Left lung (tissue), 14 donors: ENCODE measurements at places on chromosomes 7 and 10.

DNA sequence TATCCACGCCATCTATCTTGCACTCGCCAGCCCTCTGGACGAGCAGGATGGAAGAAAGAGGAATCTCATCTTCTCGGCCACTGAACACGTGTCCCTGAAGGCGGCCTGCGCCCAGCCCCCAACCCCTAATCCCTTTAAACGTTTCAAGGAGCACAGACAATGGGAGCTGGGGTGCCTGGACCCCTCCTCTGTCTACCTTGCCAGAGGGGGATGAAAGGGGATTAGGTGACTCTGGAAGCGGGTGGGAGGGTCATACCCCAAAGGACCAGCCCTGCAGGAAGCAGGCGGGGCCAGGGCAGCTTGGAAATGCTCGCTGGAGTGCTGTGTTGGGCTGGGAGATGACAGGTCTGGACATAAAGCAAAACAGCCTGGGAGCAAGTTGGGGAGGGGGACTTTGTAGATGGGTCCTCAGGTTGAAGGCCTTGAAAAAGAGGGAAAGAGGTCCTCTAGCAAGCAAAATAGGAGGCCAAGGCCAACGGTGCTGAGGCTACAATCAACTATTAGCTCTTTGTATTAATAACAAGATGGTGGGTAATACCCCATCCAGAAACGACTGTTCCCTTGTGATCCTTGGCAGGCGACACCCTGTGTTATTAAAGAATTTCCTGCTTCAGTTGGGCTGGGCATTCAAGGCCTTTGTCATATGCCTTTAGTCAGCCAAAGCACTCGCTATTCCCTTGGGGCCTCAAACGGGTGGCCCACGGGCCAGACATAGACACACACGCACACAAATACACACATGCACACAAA is 126.5 kb upstream of the UNC5B start:
- H3K36me3 ChIP-seq: no peaks in the 10 kb centered on the region
- no peak overlapping the region for H3K4me3 ChIP-seq
- H3K27ac ChIP-seq: no peak overlapping the region
- DNase-seq: no peak
- H3K27me3 ChIP-seq: peaks cover 11% of the 10 kb centered on the region

GRCh38 chr7:151743481-151743983 is 133.4 kb downstream of the PRKAG2 start:
- H3K36me3 ChIP-seq: no peaks in the 10 kb centered on the region
- DNase-seq: no peak
- peaks cover 12% of the 10 kb centered on the region for H3K4me1 ChIP-seq
- H3K27me3 ChIP-seq: no peaks in the 10 kb centered on the region

DNA sequence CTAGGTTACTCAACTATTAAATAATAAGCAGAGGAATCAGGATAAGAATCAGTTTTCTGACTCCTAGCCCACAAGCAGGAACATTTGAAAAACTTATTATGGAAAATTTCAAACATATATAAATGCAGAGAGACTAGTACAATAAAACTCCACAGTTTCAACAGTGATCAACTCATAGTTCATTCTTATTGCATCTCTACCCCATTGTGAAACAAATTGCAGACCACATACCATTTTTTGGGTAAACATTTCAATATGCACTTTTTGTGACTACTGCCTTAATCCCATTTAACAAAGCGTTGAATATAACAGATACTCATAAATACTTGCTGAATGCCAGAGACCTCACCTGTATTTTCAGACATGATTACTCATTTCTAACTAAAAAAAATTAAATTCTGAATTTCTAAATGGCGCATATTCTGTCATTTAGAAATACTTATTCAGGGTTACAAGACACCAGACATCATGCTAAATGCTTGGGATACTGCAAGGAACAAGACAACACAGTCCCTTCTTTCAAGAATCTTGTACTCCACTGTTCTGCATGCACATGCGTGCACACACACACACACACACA is 11.4 kb downstream of the CDK6 start:
- no peak overlapping the region for H3K4me3 ChIP-seq
- no peaks in the 10 kb centered on the region for H3K27me3 ChIP-seq
- H3K36me3 ChIP-seq: no peaks in the 10 kb centered on the region
- H3K27ac ChIP-seq: no peak overlapping the region

DNA sequence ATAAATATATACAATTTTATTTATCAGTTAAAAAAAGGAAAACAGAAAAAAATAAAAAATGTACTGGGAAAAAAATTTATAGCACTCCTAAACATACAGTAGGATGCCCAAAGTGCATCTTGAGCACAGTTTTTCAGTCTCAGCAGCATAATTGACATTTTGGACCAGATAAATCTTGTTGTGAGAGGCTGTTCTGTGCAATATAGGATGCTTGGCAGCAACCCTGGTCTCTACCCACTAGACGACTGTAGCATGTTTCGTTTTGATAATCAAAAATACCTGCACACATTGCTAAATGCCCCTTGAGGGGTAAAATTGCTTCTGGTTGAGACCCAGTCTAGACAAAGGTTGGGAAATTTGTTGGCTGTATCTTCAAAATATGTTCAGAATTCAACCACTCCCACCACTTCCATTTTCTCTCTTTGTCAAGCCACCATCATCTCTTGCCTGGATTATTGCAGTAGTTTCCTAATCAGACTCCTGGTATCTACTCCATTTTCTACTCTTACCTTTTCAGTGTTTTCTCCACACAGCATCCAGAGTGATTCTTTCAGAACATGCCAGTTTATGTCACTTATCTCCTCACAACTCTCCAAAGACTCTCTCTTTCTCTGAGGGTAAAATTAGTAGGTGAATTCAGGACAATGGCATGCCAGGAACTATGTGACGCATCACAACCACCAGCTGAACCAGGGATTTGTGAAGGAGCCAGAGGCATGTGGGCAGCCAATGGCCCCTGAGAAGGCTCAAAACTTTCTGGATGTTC is 91.4 kb downstream of the GPR85 start:
- no peak overlapping the region for H3K4me3 ChIP-seq
- H3K27me3 ChIP-seq: no peaks in the 10 kb centered on the region
- H3K36me3 ChIP-seq: no peaks in the 10 kb centered on the region
- H3K27ac ChIP-seq: no peak overlapping the region
- no peaks in the 10 kb centered on the region for H3K4me1 ChIP-seq

DNA sequence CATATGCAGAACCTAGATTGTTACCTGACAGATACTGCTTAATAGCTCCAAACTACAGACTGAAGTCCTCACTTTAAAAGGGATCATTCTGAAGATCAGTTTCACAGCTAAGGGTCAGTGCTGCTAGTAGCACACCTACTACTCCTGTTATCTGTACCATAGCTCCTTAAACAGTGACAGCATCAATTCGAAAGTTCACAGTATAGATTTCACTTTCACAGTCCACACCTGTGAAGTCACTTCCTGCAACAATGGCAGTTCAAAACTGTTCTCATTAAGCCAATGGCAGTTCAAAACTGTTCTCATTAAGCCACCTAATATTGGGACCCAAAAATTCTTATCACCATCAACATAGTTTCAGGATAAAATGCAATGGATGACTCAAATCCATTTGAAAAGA is 10.7 kb upstream of the FHIP2A start:
- H3K4me3 ChIP-seq: no peak overlapping the region
- H3K36me3 ChIP-seq: no peaks in the 10 kb centered on the region
- no peaks in the 10 kb centered on the region for H3K4me1 ChIP-seq
- H3K27me3 ChIP-seq: no peaks in the 10 kb centered on the region
- DNase-seq: no peak

DNA sequence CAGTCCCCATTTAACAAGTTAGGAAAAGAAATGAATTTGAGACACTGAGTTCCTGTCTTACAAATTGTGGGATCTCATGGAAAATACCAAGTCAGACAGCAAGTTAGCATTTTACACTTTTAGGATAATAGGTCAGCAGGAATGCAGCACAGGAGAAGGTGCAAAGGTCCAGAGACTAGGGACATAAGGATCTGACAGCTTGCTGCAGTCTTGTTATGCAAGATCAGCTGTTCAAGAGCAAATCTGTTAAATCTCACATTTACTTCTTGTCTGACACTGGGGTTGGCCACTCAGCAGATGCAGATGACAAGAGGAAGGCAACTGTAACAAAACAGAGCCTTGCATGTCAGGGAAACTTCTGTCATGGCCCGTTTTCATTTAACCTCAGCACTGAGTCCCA is 239.6 kb downstream of the PHF14 start:
- H3K4me3 ChIP-seq: no peak overlapping the region
- H3K4me1 ChIP-seq: peaks cover 9% of the 10 kb centered on the region
- no peak overlapping the region for H3K27ac ChIP-seq
- no peaks in the 10 kb centered on the region for H3K36me3 ChIP-seq
- DNase-seq: no peak
- H3K27me3 ChIP-seq: no peaks in the 10 kb centered on the region

- no peak overlapping the region for H3K4me3 ChIP-seq
- no peak for DNase-seq
- no peaks in the 10 kb centered on the region for H3K4me1 ChIP-seq
- H3K36me3 ChIP-seq: no peaks in the 10 kb centered on the region
- H3K27ac ChIP-seq: no peak overlapping the region
Observed at GRCh38 chr7:92875719-92876118, 39.3 kb upstream of the CDK6 start.

DNA sequence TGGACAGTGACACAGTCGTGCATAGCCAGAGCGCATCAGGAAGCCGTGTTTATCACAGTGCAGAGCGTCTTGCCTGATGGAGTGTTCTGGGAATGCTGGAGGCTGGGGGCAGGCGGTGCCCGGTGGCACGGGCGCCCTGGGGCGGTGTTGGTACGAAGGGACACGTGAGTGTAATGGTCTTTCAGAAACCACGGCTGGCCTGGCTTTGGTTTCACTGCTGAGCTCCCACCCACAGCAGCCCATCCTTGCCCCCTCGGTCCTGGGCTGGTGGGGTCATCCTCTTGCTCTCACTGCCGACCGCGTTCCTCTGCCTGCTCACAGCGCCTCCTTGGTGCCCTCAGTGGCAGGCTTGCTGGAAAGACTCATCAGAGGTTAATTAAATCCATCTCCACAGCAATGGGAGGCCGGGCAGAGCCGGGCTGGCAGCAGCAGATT is 50.6 kb downstream of the NKX6-2 start:
- peaks cover 68% of the 10 kb centered on the region for H3K36me3 ChIP-seq
- DNase-seq: no peak
- H3K4me1 ChIP-seq: no peaks in the 10 kb centered on the region
- H3K4me3 ChIP-seq: no peak overlapping the region

DNA sequence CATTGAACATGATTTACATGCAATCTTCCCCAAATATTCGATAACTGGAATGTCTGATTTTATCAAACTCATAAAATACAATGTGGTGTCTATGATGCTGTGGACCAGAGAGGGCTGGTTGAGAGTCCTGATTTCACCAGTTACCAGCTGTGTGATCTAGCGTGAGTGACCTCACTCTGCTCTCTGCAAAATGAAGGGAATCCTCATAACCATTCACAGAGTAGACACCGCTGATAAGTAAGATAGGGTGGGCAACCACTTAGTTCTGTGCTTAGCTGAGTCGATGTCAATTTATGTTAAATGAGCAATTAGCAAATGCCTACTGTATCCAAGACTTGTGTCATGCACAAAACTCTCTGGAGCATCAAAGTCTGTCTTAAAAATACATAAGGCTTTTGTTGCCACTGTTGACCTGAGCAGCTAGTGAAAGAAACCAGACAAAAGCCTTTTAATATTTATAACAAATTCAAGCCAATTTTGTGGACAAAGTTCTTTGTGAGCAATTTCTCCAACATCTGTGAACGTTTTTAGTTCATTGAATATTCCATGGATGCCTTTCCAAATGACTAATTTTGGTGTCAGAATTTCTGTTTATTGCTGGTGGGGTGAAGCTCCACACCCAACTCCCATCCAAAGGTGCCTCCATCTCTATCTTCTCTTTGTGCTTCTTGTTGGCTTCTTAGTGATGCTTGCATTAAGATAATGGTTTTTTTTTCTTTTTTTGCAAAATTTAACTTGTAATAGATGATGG is 314.2 kb downstream of the ADRA2A start:
- no peaks in the 10 kb centered on the region for H3K4me1 ChIP-seq
- no peak overlapping the region for H3K27ac ChIP-seq
- no peak for DNase-seq
- H3K4me3 ChIP-seq: no peak overlapping the region
- H3K36me3 ChIP-seq: no peaks in the 10 kb centered on the region

DNA sequence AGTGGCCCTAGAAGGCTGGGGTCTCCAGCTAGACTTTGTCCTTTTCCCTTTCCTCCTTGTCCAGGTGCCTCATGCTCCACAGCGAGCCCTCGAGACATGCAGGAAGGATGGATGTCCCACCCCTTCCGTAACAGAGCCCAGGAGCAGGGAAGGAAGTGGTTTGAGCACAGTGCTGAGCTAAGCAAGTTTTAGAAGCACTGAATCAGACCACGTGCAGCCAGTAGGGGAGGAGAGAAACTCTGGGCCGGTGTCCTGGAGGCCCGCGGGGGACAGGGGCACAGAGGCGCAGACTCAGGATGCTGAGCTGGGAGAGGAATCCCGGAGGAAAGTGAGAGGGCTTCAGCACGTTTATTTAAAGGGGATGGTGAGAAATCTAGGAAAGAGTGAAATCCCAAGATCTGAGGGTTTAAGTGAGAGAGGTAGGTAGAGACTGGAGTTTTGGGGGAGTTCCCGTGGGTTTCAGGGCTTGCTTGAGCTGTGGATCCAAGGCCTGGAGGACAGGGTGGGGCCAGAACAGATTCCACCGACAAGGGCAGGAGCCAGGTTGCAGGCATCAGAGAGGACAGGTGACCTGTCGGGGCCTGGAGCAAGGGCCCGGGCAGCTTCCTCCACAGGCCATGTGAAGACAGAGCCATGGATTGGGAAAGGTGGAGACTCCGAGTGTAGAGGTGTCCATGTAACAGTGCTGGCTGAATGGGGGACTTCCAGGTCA is 4.4 kb upstream of the IRF5 start:
- H3K36me3 ChIP-seq: no peaks in the 10 kb centered on the region
- no peaks in the 10 kb centered on the region for H3K4me1 ChIP-seq
- H3K27ac ChIP-seq: peak overlapping the region; percentile 19

- H3K27ac ChIP-seq: no peak overlapping the region
- no peak for DNase-seq
- H3K27me3 ChIP-seq: no peaks in the 10 kb centered on the region
- H3K4me3 ChIP-seq: no peak overlapping the region
- H3K4me1 ChIP-seq: no peaks in the 10 kb centered on the region
- H3K36me3 ChIP-seq: no peaks in the 10 kb centered on the region
Observed at GRCh38 chr10:91974960-91975359, 51.4 kb downstream of the BTAF1 start.

DNA sequence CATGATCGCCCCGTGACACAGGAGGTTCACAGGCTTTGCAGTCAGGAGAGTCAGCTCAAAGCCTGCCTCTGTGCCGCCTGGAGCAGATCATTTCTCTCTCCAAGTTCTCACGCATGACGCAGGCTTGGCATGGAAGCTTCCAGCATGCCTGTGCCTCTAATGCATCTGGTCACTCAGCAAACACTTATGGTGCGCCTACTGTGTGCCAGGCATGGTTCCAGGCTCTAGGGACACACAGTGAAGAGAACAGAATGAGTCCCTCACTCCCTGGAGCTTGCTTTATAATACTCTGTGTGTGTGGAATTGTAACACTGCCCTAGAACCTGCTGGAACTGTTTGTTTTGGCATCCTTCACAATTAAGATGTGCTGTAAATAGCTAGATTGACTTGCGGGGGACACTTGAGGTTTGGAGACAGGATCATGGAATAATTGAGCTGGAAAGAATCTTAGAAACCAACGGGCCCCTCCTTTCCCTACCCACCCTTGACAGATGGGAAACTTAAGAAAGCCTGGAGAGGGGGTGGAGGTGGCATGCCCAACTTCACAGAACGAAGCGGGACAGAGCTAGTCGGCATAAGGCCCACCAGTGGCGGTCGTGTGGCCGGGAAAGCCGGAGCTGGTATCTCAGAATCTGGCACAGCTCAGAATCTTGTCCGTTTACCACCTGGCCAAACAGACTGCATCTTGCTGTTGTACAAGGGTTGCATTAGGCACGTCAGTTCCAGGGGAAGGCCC is 4.6 kb upstream of the MYH16 start:
- no peaks in the 10 kb centered on the region for H3K4me1 ChIP-seq
- no peak for DNase-seq
- no peaks in the 10 kb centered on the region for H3K27me3 ChIP-seq
- no peaks in the 10 kb centered on the region for H3K36me3 ChIP-seq
- no peak overlapping the region for H3K4me3 ChIP-seq
